ENCODE measurements at places on chromosomes 1 and 21. TPM values are rescaled to one million over a fixed set of nuclear protein-coding genes. Genes with fewer than 3 reads are reported as not detected.

- no peak for DNase-seq
These were observed 31.9 kb upstream of the NRDC start for GRCh38 chr1:51910221-51911000.

- DNase-seq = no peak
These were observed 111.8 kb upstream of the PRDX6 start for GRCh38 chr1:173365341-173365740.

- DNase-seq = no peak
These were observed 104.8 kb downstream of the TOMM20 start for GRCh38 chr1:235023711-235024439.

DNA sequence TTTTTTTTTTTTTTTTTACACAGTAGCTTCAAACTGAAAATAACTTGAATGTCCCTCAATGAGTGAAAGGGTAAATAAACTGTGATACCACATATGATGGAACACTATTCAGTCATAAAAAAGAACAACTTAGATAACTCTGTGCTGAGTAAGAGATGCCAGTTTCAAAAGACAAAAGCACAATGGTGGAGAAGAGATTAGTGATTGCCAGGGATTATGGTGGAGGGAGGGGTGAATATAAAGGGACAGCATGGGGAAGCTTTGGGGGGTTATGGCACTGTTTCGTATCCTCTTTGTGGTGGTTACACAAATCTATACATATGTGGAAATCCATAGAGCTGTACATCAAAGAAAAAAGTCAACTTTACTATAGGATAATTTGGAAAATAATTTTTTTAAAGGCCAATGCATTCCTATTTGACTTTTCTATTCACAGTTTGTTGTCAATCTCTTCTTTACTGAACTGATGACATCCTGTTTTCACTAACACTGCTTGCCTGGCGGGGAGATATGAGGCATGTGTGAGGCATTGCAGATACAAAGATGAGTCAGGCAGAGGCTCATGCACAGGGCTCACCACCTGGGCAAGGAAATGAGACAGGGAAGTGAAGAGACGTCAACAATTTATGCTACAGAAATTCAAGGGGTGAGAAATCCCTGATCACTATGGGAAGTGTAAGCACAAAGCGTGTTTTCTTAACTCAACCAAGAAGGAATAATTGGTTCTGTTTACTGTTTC is 302.7 kb downstream of the DUSP10 start:
- DNase-seq = no peak

GRCh38 chr1:226033582-226033981 is 28.9 kb upstream of the H3-3A start:
- no peak for DNase-seq

GRCh38 chr1:226444901-226445300 is 37.0 kb upstream of the PARP1 start:
- no peak for DNase-seq

DNA sequence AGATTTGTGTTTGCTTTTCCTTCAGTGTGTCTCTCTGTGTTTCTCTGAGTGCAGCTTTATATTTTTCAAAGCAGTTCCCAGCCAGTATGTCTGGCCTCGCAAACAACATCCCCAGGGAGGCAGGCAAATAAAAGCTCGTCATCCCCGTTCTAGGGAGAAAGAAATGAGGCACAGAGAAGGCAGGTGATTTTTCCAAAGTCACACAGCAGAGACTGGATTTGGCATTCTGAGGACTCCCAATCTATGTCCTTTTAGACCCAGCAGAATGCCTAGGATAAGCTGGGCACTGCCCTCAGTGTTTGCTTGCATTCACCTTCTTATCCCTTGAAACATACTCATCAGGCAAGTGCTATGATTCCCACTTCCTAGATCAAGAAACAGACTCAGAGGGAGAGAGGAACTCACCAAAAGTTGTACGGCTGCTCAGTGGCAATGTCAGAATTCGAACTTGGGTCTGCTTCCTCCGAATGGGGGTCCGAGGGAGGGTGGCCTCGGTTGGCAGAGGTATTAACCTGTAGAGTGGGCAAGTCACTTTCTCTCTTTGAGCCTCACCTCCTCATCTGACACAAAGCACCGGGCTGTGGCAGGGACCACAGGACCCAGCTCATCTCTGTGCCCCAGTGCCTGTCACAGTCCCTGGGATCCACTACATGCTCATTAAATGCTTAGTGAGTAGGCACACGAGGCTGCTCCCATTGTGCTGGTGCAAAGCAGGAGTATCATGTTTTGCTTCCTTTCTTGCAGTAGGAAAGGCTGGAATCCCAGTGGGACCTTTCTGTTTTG is 4.2 kb downstream of the RAP1GAP start:
- DNase-seq = peak; percentile 8

The OR2L5 gene
- not detected for total RNA-seq

The AUNIP gene
- 0.64 TPM for total RNA-seq

GRCh38 chr1:7408771-7409150 is 362.3 kb upstream of the VAMP3 start:
- DNase-seq = no peak

The GJC2 gene
- total RNA-seq = 0.35 TPM

DNA sequence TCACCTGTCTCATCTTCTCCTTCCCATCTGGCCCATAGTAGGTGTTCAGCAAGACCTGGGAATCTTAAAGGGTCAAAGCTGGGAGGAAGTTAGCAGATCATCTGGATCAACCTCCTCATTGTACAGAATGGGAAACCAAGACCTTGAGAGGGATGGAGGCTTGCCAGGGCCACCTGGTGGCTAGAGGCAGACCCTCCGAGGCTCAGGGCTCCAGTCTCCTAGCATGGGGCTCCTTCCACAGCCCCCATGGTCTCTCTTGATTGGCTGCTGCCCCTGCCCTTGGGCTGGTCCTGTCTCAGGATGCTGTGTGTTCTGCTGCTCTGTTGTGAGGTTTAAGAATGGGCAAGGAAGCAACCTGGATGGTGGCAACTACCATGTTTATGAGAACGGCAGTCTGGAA is 68.7 kb upstream of the CNTN2 start:
- DNase-seq = no peak

GRCh38 chr1:184330875-184331274 is 56.0 kb upstream of the C1orf21 start:
- no peak for DNase-seq

GRCh38 chr1:7505771-7506453 is 265.2 kb upstream of the VAMP3 start:
- no peak for DNase-seq

- no peak for DNase-seq
These were observed 35.6 kb downstream of the DHCR24 start for GRCh38 chr1:54851406-54851805.

GRCh38 chr21:44427241-44428120 is 27.8 kb upstream of the LRRC3 start:
- DNase-seq = no peak

The ZSWIM5 gene
- 1.6 TPM for total RNA-seq

GRCh38 chr1:31435471-31436409 is 22.7 kb downstream of the SERINC2 start:
- no peak for DNase-seq

DNA sequence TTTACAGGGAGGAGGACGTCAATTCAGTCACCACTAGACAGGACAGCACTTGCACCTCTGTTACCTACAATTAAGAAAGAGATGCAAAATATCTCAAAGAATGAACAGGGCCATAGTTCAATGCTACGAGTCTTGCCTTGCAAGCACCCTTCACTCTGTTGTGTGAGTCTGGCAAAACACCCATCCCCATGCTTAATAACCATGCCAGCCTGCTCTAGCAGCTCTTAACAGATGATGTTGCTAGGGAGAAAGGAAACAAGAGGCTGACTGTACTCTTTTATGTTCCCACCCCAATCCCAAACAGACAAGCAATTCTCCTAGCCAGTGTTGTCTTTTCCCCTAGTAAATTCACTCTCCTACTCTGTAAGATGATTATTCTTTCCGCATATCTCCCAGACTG is 5.3 kb downstream of the CBR1 start:
- no peak for DNase-seq

The S100A2 gene
- total RNA-seq = 2.0 TPM

The BRDT gene
- total RNA-seq = not detected

DNA sequence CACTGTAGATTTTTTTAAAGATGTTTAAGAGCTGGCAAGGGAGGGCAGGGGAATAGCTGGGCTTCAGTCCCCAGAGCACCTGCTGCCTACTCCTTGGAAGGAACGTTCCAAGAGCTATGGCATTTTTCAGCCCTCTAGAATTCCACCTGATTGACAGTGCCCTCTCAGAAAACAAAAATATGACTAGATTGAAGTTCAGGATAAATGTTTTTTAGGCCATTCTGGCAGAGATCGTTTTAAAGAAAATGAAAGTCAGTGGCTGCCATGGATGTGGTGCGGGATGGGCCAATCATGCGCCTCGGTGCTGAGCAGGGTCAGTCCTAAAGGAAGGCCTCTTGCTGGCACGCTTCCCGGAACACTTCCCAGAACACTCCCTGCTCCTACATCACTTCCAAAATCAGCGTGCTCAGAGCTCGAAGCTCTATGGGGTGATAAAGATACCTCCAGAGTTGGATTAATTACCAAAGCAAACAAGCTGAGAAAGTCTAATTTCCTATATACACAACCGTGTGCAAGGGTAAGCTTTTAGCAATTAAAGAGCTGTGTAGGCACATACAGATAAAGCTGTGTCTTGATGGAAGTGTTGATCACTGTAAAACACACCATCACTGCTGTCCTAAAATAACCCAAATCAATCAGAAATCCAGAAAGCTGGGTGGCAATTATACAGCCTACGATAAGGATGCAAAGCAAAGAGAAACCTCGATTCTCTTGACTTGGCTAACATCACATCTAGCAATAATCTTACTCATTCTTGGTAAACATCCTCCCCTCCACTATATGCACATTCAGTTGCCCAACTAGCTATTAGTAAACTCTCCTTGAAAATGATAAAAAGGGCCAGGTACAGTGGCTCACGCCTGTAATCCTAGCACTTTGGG is 34.6 kb downstream of the TGFBR3 start:
- DNase-seq = no peak

The GREM2 gene
- total RNA-seq = not detected

DNA sequence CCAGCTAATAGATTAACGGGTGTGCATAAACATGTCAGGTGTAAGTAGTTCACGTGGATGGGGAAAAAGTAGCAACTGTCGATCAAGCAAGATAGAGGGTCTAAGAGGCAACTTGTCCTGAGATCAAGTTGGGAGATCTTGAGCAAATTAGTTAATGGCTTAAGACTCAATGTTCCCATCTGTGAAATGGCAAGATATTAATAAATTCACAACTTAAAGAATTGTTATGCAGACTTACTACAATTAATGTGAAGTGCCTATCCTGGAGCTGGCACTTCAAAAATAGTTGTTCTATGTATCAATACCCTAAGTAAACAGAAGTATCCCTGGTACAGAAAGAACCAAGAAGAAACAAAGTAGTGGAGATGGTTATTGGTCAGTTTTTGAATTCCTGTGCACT is 312.4 kb downstream of the ASTN1 start:
- no peak for DNase-seq

GRCh38 chr1:193884848-193885558 is 698.6 kb upstream of the B3GALT2 start:
- DNase-seq = no peak

- no peak for DNase-seq
These were observed 444.0 kb downstream of the PTPRC start for GRCh38 chr1:199082778-199083389.

- no peak for DNase-seq
These were observed 9.0 kb upstream of the ARID1A start for GRCh38 chr1:26686795-26687194.

DNA sequence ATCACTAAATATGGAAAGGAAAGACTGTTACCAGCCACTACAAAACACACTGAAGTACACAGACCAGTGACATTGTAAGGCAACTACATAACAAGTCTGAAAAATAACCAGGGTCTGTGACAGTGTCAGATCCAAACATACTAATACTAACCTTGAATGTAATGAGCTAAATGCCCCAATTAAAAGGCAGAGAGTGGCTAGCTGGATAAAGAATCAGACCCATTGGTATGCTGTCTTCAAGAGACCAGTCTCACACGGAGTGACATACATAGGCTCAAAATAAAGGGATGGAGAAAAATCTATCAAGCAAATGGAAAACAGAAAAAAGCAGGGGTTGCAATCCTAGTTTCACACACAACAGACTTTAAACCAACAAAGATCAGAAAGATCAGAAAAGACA is 100.1 kb downstream of the MAGI3 start:
- DNase-seq = no peak

- DNase-seq = no peak
These were observed 150.6 kb downstream of the HS2ST1 start for GRCh38 chr1:87064986-87065385.

GRCh38 chr1:147740391-147740790 is 20.0 kb downstream of the GJA5 start:
- DNase-seq = no peak

- no peak for DNase-seq
These were observed 529.2 kb downstream of the USP25 start for GRCh38 chr21:16258844-16259611.
